ENCODE measurements at places on chromosomes 7 and 10.

DNA sequence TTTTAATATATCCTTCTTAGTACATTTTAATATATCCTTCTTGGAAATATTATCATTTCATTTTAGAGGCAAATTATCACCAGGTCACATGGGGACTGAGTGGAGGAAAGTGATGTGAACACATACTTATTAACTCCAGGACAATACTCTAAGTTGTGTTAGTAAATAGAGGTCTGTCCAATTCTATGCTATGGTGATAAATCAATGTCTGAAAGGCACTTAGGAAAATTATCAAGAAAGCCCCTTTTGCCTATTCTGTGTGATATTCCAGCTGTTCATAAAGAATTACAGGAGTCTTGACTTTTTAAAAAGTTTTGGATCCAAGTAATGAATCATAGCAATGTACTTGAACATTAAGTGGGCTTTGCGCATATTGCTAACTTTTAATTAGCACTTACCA is 88.5 kb downstream of the THSD7A start:
- DNase-seq, result no peak

DNA sequence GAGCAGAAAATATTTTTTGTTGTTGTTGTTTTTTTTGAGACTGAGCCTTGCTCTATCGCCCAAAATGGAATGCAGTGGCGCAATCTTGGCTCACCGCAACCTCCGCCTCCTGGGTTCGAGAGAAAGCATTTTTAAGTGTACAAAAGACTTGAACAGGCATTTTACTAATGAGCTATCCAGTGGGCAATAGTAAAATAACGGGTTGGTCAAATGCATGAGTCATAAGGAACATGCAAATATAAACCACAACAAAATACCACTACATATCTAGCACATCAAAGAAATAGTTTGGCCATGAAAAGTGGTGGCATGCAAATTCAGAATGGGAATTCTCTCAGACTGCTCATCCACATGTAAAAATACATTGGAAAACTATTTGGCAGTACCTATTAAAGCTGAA is 71.7 kb upstream of the TMEM106B start:
- DNase-seq, result no peak

GRCh38 chr7:142892951-142893350 is 7.4 kb upstream of the TRPV6 start:
- DNase-seq, result no peak

- no peak for DNase-seq
Observed at GRCh38 chr10:17684537-17684936, 40.6 kb downstream of the STAM start.

- no peak for DNase-seq
Observed at GRCh38 chr10:4127518-4128315, 342.7 kb upstream of the KLF6 start.

- peak; percentile 64 for DNase-seq
Observed at GRCh38 chr7:157568770-157569584, 232.2 kb downstream of the DNAJB6 start.

- no peak for DNase-seq
Observed at GRCh38 chr10:48608279-48608681, 3.4 kb upstream of the ARHGAP22 start.

DNA sequence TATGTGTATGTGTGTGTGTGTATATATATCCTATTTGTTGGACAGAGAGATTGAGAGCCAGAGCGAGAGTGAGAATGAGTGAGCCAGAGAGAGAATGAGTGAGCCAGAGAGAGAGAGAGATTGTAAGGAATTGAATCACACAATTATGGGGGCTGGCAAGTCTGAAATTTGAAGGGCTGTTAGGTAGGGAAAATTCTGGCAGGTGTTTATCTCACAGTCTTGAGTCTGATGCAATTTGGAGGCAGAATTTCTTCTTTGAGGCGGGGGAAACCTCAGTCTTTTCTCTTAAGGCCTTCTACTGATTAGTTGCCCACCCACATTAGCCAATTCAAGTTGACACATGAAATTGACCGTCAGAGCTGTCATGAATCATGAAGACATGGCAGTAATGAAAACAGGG is 41.0 kb upstream of the WASL start:
- no peak for DNase-seq

DNA sequence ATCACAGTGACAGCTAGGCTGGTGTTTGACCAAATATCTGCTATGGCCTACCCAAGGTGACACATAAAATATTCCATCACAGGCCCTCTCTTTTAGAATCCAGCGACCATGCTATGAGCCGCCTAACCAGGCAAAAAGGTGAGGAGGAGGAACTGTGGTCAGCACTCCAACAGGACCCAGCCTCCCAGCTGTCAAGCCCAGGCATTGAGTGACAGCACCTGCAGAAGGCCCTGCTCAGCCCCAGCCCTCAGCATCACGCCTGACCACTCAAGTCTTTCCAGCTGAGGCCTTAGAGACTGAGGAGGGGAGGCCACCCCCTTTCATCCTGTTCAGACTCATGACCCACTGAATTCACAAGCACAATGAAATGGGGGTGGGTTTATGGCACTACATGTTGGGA is 43.0 kb downstream of the CXCL12 start:
- no peak for DNase-seq

DNA sequence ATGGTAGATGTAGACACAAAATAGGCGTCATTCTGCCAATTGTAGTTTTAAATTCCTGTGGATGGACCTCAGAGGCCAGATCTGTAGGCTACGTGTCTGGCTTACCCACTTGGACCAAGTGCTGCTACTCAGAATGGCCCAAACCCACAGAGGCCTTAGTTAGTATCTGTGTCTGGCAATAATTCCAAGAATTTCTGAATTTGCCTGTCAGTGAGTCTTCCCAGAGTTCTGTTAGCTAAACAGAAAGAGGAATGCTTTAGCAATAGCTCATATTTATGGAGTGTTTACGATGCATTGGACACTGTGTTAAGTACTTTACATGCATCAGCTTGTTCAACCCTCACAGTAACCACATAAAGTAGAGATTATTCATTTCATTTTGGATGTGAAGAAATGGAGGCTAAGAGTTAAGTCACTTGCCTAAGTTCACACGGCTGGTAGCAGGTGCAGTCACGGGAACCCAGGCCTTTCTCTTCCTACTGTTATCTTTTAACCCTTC is 231.8 kb downstream of the PTEN start:
- DNase-seq, result no peak

- DNase-seq, result no peak
Observed at GRCh38 chr7:149595541-149595940, 97.9 kb upstream of the ZNF746 start.

DNA sequence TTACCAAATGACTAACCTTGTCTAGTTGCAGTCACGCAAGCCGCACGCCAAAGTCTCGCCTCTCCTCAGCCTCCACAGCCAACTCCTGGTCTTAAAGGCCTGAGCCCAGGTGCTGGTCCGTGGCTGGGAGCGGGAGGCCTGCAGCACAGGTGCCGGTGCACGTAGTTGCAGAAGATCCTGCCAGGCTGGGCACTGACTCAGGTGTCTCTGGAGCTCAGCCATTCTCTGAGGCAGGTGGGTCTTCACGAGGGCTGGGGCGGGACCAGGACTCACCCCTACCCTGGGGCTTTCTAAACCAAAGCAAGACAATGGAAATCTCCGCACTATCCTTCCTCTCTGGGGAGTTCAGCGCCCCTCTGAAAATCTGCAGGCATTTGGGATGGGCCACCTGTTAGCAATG is 216.4 kb downstream of the MLLT10 start:
- no peak for DNase-seq

DNA sequence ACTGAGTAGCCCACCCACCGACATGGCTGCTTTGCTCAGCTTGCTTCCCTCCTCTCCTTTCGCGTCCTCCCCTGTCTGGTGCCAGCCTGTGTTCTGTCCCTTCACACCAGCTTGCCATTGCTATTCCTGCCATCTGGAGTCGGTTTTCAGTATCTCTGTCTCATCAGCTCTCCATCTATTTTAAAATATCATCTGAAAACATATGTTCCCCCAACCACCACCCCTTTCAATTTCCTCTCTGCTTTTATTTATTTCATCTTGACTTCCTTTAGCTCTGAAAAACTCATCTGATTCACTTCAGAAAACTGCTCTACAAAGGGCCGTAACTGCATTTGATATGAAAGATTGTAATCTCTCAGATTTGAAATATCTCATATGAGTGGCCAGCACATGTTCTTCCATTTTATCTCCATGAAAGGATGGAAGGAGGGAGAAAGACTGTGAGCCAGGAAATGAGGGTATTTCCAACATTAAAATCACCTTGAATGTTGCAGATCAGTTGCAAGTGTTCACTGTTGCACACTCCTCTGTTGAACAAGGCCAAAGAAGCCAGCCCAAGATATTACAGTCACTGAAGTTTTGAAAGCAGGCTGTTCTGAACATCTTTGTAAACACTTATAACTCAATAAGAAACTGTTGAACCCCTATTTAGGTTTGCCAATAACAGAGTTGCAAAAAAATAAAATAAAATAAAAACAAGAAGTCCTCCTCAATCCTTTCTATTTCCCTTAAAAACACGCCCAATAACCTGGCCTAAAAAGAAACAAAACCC is 202.4 kb upstream of the NEBL start:
- DNase-seq, result no peak

DNA sequence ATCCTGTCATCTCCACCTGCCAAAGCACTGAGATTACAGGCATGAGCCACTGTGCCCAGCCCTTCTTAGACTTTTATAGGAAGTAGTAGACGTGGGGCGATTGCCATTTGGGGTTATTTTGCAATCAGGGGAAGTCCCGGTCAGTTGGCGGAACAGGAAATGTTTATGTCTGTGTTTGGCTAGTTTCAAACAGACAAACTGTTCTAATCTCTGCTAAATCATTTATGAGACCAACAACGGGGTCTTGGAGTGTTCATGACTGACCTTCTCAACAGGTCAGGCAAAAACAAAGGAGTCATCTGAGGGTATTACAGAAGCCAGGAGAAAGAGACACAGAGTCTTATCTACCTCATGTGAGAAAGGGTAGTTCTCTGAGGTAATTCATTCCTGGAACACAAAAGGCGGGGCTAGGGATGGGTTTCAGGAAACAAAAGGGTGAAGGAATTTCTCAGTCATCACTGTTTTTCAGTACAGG is 6.6 kb upstream of the TPK1 start:
- peak; percentile 68 for DNase-seq

DNA sequence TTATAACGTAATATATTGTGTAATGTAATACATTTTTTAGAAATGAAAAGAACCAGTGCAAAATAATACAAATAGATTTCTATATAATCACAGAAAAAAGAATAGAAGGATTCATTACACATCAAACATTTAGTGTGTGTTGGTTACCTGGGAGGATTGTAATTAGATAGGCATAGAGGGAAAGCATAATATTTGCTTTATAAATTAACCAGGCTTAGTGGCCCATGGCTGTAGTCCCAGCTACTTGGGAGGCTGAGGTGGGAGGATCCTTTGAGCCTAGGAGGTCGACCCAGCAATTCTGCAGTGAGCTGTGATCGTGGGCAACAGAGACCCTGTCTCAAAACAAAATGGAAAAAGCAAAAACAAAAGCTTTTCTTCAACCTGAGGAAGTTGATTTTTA is 5.0 kb upstream of the CNOT4 start:
- no peak for DNase-seq

- peak; percentile 61 for DNase-seq
Observed at GRCh38 chr10:86688398-86688921, 20.1 kb downstream of the LDB3 start.

GRCh38 chr7:116455009-116455408 is 44.5 kb upstream of the CAV2 start:
- DNase-seq, result no peak

GRCh38 chr10:43409385-43410109 is 561 bp upstream of the HNRNPF start:
- DNase-seq, result peak; percentile 82

GRCh38 chr7:142669074-142669654 is 80.1 kb upstream of the PRSS1 start:
- DNase-seq, result no peak

DNA sequence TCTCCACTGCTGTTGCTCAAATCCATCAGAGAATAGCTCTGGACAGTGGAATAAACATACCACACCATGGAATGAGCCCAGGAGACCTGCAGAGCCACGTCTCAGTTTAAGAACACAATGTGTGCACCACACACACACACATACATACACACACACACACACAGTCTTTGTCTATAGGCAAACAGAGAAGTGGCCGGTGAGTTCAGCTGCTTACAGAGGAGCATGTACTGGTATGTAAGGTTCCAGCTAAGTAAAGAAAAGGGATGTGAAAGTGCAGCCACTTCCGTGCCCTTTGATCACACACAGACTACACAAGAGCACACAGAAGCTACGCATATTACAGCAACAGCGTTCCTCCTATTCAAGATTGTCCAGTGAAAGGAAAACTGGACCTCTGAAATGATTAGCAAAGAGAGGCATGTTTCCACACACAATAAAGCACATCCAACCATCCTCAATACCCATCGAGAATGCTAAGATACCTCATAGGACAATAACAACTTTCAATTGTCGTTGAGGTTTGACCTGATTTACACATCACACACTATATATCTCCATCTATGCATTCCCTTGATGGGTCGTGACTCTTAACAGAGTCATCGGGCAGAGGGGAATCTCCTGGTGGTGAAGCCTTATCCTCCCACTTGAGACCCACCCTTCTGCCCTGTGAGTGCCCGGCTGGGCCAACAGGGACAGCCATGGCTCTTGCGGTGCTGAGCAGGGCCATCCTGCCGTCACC is 23.6 kb downstream of the SLC35B4 start:
- peak; percentile 59 for DNase-seq

- DNase-seq, result no peak
Observed at GRCh38 chr10:63504145-63504881, 16.9 kb upstream of the REEP3 start.

- DNase-seq, result no peak
Observed at GRCh38 chr7:128442356-128442755, 13.3 kb upstream of the HILPDA start.

- DNase-seq, result no peak
Observed at GRCh38 chr7:115356139-115356746, 434.3 kb downstream of the MDFIC start.

DNA sequence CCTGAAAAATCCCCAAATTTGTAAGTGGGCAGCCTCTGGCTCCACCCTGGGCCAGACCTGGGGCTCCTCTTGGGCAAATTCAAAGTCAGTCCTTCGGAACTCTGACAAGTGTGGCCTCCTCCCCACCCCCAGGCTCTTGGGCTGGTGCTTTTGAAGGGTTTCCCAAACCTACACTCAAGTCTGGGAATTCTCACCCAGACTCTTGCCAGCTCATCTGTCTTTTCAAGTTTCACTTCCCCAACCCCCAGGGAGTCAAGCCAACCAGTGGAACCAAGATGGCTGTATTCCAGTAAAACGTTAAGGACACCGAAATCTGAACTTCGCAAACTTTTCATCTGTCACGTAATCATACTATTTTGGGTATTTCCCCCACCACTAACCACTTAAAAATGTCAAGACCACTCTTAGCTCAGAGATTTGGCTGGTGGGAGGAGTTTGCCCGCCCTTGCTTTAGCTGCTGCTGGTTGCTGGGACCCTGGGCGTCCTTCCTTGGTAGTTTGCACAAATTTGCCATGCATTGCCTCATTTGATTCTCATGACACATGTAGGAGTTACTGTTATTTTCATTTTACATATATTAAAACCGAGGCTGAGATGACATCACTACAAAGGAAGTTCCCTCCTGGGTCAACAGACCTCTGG is 1.7 kb upstream of the MYO1G start:
- DNase-seq, result no peak

GRCh38 chr7:119578116-119578515 is 694.9 kb upstream of the KCND2 start:
- no peak for DNase-seq

GRCh38 chr10:78851647-78852046 is 217.1 kb upstream of the ZMIZ1 start:
- DNase-seq, result no peak

- DNase-seq, result no peak
Observed at GRCh38 chr7:151124481-151124880, 38.2 kb downstream of the AGAP3 start.

GRCh38 chr7:92769394-92769699 is 67.0 kb downstream of the CDK6 start:
- DNase-seq, result no peak

Data from lower lobe of right lung (tissue), 2 donors.